ENCODE measurements at places on chromosomes 1 and 21. TPM values are rescaled to one million over a fixed set of nuclear protein-coding genes. Genes with fewer than 3 reads are reported as not detected.
A peak's percentile ranks its signal among the peaks of the same experiment; 100 is the strongest.

GRCh38 chr1:178418284-178418955, 78.3 kb downstream of the CLEC20A start:
- H3K27ac ChIP-seq = no peak overlapping the region
- no peaks in the 10 kb centered on the region for H3K4me1 ChIP-seq
- H3K36me3 ChIP-seq = no peaks in the 10 kb centered on the region
- no peak overlapping the region for H3K4me3 ChIP-seq
- H3K27me3 ChIP-seq = no peaks in the 10 kb centered on the region
- no peak for DNase-seq

DNA sequence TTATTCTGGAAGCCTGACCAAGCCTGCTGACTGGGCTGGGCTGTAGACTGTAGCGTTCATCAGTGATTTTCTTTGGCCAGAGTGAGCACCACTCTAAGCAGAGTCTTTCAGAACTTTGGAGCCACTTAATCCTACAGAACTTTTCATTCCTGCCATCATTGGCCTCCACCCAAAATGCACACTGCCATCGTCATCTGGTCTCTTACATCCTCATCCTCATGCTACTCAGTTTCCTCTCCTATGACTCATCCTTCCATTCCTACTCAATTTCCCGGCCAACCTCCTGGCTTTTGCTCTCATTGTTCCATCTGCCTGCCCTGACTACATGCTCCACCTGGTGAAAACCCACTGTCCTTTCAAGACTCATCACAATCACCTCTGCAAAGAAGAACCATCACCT, 233.8 kb upstream of the USP25 start:
- no peak overlapping the region for H3K4me3 ChIP-seq
- no peak overlapping the region for H3K27ac ChIP-seq
- DNase-seq = no peak
- no peaks in the 10 kb centered on the region for H3K4me1 ChIP-seq

GRCh38 chr1:204294357-204294756, 65.4 kb downstream of the PLEKHA6 start:
- peaks cover 4% of the 10 kb centered on the region for H3K27me3 ChIP-seq
- peak; percentile 37 for DNase-seq
- H3K4me1 ChIP-seq = no peaks in the 10 kb centered on the region
- no peak overlapping the region for H3K4me3 ChIP-seq

DNA sequence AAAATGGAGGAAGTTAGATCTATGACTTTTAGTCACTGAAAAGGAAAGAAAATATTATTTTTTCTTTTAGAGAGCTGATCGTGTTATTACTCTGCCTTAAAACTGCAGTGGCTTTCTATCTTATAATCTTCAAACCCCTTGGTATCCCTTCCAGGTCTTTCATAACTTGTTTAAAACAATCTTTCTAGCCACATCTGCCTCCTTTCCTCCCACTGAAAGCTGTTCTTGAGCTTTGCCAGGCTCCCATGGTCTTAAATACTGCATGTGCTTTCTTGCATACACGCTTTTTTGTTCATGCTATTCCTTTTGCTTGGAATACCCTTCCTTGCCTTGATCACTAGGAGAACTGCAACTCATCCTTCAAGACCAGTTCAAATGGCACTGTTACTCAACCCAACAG, 65.9 kb upstream of the GADD45A start:
- peak overlapping the region; percentile 52 for H3K27ac ChIP-seq
- no peaks in the 10 kb centered on the region for H3K27me3 ChIP-seq
- no peaks in the 10 kb centered on the region for H3K36me3 ChIP-seq
- no peak for DNase-seq
- H3K4me1 ChIP-seq = peaks cover 10% of the 10 kb centered on the region

- H3K4me3 ChIP-seq = no peak overlapping the region
- H3K27ac ChIP-seq = peak overlapping the region; percentile 73
- no peaks in the 10 kb centered on the region for H3K36me3 ChIP-seq
- H3K4me1 ChIP-seq = no peaks in the 10 kb centered on the region
These were observed 11.5 kb downstream of the TRIM46 start for GRCh38 chr1:155184835-155185782.

GRCh38 chr21:35039595-35040289, 9.4 kb downstream of the RUNX1 start:
- no peak for DNase-seq
- no peak overlapping the region for H3K4me3 ChIP-seq
- H3K27me3 ChIP-seq = no peaks in the 10 kb centered on the region
- H3K27ac ChIP-seq = no peak overlapping the region

DNA sequence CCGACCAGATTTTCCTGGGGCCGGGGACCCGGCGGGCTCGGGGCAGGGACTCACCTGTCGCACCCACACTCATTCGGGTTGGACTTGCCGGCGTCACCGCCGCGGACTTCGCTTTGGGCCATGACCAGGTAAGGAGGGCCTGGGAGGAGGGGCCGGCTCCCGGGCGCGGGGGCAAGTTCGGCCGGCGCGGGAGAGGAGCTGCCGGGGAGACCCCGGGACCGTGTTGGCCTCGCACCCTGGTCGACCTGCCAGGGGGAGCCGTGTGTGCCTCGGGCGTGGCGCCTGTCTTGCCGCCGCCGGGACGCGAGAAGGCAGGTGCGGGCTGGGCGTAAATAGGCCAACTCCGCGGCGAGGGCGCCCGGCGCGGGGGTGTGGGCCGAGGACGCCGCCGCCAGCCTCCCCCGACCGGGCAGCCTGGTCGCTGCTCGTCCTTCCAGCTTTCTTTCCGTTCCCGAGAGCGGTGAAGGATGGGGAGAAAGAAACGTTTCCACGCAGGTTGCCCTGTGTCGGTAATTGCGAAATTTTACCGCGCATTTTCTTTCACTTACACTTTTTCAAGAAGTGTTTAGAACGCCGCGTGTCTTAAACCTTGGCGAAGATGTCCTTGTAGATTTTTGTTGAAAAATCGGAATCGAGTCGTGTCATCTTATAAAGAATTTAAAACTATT, 558 bp downstream of the USP1 start:
- peak overlapping the region; percentile 96 for H3K27ac ChIP-seq
- no peaks in the 10 kb centered on the region for H3K27me3 ChIP-seq
- H3K4me3 ChIP-seq = peak overlapping the region; percentile 92
- no peaks in the 10 kb centered on the region for H3K4me1 ChIP-seq
- H3K36me3 ChIP-seq = peaks cover 9% of the 10 kb centered on the region

- H3K36me3 ChIP-seq = no peaks in the 10 kb centered on the region
- DNase-seq = no peak
- peaks cover 16% of the 10 kb centered on the region for H3K4me1 ChIP-seq
These were observed 356.6 kb upstream of the USP24 start for GRCh38 chr1:55571767-55572166.

DNA sequence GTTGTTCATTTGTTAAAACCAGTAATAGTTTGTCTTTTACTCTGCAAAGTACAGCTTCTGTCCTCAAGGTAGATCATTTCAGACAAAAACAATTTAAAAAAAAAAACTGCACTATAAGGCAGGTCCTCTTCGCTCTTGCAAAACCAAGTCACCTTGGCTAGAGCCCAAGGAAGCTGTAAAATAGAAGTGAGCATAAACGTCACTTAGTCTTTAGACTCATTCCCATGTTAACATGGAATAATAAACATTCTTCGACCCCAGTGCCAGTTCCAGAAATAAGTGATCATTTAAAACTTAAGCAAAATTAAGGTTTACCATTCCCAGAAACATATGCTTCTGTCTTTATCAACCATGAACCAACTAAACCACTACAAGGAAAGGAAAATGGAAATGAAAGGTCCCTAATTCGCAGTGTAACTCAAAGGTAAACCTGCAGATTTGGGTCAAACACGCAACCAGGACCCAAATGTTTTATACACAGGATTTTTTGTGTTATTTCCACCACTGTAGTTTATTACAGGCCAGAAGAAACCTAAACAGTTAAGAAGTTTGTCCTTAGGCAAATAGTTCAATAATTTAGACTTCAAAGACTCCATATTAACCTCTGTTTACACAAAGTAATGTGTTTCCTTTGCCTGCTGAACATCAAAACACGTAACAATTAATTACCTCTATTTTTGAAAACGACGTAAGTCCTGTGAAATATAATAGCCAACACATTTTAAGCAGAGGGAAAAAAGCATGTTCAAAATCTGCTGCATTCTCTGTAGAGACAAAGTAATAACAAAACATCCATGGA, 54.6 kb downstream of the TGFBR3 start:
- no peak overlapping the region for H3K4me3 ChIP-seq
- no peaks in the 10 kb centered on the region for H3K27me3 ChIP-seq
- H3K36me3 ChIP-seq = no peaks in the 10 kb centered on the region
- no peaks in the 10 kb centered on the region for H3K4me1 ChIP-seq

The ITLN1 gene
- 0.42 TPM for total RNA-seq

The ARHGEF16 gene
- 10.0 TPM for total RNA-seq

The ETNK2 gene
- 65.8 TPM for total RNA-seq

The IVL gene
- not detected for total RNA-seq

The TRIM58 gene
- 6.1 TPM for total RNA-seq

Data from tibial nerve (tissue), 4 donors.